Bronchial epithelial cell (primary cell): ENCODE measurements at places on chromosomes 7 and 10. TPM values are rescaled to one million over a fixed set of nuclear protein-coding genes. Genes with fewer than 3 reads are reported as not detected.

Gene TRIM73
- 0.38 and 0.79 TPM in 2 replicates for total RNA-seq

DNA sequence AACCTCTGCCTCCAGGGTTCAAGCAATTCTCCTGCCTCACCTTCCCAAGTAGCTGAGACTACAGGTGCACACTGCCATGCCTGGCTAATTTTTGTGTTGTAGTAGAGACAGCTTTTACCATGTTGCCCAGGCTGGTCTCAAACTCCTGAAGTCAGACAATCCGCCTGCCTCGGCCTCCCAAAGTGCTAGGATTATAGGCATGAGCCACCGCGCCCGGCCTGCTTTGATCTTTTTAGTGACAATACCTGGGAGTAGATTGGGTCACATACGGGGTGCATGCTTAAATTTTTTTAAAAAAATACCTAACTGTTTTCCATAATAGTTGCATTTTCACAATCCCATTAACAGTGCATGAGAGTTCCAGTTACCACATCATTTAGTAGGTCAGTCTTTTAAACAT, 47.7 kb downstream of the CCDC71L start:
- no peak for DNase-seq

GRCh38 chr7:22442882-22443369, 57.1 kb downstream of the STEAP1B start:
- DNase-seq, result no peak

DNA sequence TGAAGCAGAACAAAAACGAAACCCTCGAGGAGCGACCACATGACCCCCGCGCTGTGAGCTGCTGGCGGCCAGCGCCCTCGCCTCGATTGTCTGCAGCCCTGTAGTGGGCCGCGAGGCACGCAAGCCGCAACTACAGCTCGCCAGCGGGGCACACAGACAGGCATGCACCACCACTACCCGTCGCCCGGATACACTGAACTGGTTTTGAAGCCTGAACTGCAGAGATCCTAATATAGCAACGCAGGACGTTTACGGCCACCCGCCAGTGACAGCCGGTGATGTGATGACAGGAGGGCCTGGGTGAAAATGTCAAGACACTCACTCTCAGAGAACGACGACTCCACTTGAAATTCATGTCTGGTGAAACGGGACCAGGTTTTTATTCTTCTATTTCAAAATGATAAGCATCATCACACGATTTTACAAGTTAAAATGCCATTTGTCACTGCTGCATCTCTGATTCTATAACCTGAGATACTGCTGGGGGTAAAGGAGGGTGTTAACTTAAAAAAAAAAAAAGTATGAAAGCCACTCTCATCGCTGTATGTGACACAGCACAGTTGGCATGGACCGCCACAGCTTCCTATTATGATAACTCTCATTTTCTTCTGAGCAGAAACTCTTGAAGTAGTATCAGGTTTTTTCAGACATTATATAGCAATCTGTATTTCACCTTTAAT, 120.3 kb upstream of the DIP2C start:
- DNase-seq, result no peak

GRCh38 chr7:51138123-51139085, 178.2 kb downstream of the COBL start:
- DNase-seq, result peak; percentile 14

GRCh38 chr7:142537760-142538159, 211.5 kb upstream of the PRSS1 start:
- DNase-seq, result no peak

DNA sequence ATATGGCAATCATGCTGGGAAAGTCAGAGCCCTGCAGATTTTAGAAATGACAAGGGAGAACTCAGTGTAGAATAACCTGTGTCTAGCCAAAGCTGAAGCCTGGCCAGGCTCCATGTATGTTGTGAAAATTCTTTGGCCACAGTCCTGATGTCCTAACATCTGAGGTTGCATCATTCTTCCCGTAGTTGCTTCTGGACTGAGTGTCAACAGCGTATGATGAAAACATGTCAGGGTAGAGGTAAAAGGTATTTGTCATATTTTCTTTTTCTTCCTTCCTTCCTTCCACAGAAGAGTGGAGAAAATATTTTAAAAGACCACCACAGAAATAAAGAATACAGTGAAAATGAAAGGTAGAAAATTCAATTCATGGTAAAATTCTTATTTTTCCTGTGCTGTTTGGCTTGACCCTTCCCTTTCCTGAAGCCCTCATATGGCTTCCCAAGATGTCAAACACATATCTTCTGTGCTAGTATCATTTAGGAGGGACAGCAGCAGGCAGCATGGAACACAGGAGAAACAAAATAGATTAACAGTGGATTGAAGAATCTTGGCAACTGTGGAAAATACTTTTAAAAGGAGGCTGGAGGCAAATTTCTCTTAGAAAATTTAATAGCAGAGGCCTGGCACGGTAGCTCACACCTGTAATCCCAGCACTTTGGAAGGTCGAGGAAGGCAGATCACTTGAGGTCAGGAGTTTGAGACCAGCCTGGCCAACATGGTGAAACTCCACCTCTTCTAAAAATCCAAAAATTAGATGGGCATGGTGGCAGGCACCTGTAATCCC, 18.9 kb upstream of the NRBF2 start:
- peak; percentile 89 for DNase-seq

- DNase-seq, result no peak
Observed at GRCh38 chr7:26534649-26535482, 243.2 kb downstream of the SNX10 start.

DNA sequence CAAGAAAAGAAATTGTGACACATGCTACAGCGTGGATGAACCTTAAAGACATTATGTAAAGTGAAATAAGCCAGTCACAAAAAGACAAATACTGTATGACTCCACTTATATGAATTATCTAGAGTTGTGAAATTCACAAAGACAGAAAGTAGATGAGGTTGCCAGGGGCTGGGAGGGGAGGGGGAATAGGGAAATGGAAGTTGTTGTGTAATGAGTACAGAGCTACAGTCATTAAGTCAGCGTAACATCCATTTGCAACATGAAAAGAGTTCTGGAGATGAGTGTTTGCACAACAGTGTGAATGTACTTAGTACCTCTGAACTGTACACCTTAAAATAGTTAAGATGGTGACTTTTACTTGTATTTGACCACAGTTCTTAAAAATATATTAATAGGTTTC, 112.1 kb upstream of the CDK1 start:
- DNase-seq, result peak; percentile 93

- no peak for DNase-seq
Observed at GRCh38 chr10:28909875-28910274, 232.6 kb downstream of the BAMBI start.

- DNase-seq, result peak; percentile 88
Observed at GRCh38 chr7:121945480-121946236, 72.7 kb downstream of the PTPRZ1 start.

GRCh38 chr7:154929006-154929726, 73.8 kb downstream of the PAXIP1 start:
- no peak for DNase-seq

- peak; percentile 37 for DNase-seq
Observed at GRCh38 chr10:3452683-3453361, 280.2 kb upstream of the PITRM1 start.

DNA sequence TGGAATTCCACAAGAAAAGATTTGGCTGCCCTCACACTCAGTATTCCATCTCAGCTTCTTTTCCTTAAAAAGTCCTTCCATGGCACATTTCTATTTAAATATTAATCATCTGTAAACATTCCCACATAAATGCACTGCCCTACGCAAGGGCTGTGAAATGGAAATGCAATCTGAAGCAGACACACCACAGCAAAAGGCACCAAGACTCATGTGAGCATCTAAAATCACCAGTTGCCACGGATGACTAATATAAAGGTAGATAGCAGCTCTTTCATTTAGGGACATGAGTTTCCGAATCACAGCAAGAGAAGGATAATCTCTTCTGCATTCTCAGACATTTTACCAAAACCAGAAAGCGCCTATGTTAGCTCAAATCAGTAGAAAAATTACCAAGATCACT, 31.6 kb downstream of the COA1 start:
- DNase-seq, result no peak

DNA sequence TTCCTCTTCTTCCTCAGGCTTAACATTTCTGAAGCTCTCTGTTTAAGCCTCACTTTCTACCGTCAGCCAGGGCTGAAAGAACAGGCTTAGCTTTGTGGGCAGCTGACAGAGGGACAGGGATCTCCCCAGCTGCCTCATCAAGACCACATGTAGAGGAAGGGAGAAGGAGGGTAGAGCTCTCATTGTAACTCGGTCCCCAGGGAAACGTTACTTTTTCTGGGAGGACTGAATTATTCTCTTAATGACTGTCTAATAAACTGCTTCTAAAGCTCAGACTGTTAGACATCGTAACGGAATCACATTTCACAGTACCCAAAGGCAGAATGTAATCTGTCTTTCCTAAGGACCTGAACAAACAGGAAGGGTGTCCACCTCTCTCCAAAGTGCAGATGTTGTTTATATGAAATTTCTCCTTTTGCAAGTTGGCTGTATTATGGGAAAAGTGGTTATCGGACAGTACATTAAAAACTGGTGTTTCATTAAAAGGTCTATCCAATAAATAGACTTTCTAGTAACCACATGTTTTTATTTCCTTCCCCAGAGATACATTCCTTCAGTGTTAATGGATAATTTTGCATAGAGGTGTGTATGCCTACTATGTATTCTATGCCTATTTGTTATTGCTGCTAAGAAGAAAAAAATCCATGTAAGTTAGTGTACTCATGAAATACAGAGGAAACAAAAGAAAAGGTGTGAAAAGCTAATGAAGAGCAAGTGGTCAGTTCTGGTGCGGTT, 144.2 kb downstream of the CTTNBP2 start:
- DNase-seq, result no peak
